ENCODE measurements at places on chromosomes 13 and 19.

- no peak for DNase-seq
Measured at GRCh38 chr19:3710265-3710812, 2.2 kb downstream of the TJP3 start.

DNA sequence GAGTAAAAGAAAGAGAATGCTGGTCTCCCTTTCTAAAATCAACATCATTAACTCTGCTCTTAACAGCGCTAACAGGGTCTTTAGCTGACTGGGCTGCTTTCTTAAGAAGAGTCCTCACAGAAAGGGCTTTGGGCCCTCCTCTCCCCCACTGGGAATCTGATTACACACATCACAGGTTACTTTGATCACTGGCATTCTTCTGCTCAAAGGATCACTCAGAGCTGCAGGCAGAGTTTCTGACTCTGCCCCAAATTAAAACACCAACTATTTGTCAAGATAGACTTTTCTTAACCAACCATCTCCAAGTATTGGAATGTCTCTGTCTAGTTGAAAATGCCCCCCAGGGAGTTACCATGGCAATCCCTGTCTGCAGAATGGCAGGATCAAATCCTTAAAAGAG is 31.1 kb upstream of the SIAH3 start:
- no peak for DNase-seq

GRCh38 chr19:5805462-5806132 is 730 bp downstream of the NRTN start:
- peak; percentile 33 for DNase-seq

DNA sequence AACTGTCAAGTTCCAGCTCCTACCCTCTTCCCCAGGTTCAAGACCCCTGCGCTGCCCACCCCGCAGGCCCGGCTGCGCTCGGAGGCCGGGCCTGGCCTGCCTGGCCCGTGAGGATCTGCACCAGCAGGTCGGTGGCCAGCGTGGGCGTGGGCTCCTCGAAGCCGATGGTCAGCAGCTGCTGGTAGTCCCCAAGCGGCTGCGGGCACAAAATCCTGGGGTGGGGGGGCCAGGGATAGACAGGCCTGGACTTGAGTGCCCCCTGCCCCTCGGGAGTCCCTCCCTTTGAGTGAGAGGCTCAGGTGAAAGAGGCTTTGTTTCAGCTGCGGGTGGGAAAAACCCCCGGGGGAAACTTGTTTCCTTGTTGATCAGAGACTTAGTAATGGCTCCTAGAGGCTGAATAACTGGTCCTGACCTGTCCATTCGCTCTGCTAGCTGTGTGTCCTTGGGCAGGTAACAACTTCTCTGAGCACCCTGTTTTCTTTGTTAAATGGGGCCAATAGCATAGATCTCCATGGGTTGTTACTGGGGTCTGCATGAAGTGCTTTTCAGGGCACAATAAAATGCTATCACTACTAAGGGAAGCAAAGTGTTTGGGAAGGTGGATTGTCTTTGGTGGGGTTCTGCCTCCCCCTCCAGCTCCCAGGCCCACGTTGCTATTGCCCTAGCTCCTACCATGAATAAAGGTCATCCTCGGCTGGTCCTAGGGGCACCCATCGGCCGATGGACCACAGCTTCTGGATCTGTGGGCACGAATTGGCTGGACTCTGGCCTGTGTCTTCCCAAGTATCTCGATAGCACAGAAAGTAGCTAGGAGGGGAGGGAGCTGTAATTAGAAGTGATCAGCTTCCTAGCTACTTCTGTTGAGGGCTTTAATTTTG is 3.5 kb downstream of the C19orf67 start:
- DNase-seq, result no peak

DNA sequence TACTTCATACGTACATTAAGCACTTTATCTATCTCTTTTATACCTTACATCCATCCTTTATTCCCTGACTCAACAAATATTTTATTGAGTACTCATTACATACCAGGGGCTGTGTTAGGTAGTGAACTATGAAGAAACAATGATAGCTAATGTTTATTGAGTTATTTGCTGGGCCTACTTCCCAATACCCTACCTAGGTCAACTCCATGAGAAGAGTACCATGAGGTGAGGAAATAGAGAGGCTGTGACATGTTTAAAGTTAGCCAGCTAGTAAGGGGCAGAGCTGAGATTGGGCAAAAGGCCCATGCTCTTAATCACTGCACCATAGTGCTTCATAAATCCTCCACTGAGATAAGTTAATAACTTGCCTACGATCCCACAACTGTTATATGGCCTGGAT is 79.9 kb downstream of the FREM2 start:
- DNase-seq, result no peak

GRCh38 chr13:26919311-26919710 is 158.7 kb upstream of the GPR12 start:
- DNase-seq, result no peak

- DNase-seq, result no peak
Measured at GRCh38 chr13:25180775-25181537, 8.9 kb upstream of the AMER2 start.

- DNase-seq, result no peak
Measured at GRCh38 chr19:44345959-44346358, 10.5 kb downstream of the ZNF112 start.

DNA sequence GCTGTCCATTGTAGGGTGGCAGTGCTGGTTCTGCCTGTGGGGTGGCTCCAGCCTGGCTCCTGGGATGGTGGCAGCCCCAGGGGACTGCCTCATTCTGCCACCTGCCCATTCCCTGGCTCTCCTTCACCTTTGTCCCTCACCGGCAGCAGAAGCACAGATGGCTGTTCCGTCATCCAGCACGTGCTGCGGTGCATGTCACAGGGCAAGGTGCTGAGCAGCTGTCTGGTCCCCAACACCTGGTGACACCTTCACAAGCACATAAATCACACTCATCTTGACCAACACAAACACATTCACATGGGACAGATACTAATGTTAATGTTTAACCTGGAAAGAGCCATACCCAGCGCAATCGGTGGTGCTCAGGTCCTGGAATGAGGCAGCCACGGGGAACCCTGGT is 126.8 kb downstream of the UQCRFS1 start:
- DNase-seq, result no peak

DNA sequence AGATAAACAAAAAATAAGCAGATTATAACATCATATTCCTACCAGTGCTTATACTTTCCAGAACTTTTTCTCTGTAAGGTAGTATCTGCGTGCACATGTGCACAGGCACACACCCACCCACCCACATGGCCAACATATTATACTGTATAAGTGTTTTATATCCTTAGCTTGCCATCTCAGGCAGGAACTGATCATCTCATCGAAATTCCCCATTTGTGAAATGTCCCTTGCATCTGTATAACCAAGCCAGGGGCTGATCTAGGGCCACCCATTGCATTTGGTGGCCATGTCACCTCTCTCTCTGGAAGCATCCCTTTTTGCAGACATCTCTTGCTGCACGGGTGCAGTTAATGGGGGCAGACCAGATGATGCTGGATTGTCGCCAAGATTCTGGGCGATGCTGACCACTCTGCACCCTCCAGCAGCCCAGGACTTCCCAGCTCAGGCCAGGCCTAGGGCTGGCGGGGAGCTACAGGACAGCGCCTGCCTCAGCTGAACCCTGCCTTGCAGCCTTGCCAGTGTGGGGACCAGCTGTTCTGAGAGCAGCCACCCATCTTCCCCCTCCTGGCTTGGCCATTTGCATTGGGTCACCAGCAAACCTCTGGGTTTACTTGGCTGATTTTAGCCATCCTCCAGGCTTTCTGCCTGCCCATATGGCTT is 95.9 kb downstream of the SLC7A1 start:
- no peak for DNase-seq

DNA sequence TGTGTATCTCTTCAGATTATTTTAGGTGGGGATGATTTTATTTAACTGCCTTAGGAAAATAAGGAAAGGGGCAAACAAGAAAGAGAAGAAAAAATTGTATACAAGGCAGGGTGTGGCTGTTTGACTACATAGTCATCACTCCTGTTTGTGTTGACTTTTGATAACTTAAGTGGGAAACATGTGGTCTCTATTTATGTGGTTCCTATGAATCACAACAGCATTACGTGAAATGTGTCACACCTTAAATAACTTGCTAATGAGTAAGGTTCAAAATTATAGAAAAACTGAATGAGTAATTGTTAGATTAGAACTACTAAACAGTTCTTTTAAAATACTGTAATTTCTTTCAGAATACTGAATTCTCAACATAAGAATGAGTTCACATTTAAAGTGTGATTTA is 69.3 kb downstream of the LMO7 start:
- no peak for DNase-seq

DNA sequence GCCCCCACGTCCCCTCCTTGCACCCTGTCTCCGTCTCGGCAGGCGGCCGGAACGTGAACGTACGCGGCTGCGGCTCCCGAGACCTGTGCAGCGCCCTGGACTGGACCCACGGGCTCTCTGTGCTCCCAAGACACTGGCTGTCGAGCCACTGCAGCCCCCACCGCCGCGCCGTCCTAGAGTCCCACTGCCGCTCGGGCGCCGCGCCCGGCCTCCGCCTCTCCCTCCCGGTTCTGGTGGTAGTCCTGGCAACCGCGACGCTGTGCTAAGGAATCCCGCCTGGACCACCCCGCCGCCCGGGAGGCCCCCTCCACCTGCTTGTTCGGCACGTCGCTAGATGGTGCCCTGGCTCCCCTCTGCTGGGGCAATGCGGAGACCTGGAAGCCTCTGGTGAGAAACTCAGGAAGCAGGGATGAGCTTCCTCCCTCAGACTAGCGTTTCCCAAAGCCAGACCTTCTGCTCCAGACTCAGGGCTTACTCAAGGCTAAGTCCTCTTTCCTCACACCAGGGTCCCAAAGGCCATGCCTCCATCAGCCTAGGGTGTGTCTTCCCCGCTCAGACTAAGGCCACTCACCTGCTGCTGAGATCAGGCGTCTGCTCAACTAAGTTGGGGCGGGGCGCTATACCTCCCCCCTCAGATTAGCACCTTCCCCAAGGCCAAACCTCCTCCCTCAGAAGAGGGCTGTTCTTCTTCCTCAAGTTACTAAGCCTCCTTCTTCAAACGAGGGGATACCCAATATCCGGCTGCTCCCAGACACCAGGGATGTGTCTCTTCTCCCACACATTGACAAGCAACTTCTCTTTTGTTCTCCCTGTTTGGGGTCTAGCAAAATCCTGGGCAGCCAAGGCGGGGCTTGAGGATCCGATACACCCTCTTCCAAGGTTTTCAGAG is 16.1 kb upstream of the IRGC start:
- DNase-seq, result no peak

DNA sequence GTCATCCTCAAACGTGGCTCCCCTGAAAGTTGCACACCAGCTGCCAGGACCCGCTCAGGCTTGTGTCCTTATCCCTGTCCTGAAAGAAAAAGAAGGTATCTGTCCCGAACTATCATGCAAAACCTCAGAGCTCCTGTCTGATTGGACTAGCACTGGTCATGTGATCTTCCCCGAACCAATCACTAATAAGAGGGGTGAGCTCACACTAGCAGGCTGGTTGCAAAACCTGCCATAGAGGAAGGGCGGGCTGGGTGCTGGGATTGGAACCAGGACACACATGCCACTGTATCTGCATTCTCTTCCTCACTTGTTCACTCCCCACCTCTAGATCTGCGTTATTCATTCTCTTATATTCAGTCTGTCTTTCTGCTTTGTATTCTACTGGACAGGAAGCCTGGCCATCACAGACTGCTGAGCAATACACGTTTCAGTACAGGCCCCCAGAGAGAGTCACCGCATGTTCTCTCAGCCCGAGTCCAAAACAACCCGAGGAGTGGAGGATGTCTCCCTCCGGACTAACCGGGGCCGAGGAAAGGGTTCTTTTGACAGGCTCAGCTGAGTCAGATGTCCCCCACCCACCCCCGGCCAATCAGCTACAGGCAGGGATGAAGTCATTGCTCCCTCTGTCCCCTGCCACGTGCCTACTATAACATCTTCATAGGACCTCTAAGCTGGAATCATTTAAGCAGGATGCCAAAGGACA is 97.7 kb downstream of the SIPA1L3 start:
- DNase-seq, result no peak

- DNase-seq, result no peak
Measured at GRCh38 chr13:45004096-45004495, 14.8 kb downstream of the GPALPP1 start.

- no peak for DNase-seq
Measured at GRCh38 chr19:41421314-41421713, 5.9 kb downstream of the B3GNT8 start.

GRCh38 chr19:46481947-46482346 is 10.6 kb upstream of the PNMA8A start:
- DNase-seq, result no peak

DNA sequence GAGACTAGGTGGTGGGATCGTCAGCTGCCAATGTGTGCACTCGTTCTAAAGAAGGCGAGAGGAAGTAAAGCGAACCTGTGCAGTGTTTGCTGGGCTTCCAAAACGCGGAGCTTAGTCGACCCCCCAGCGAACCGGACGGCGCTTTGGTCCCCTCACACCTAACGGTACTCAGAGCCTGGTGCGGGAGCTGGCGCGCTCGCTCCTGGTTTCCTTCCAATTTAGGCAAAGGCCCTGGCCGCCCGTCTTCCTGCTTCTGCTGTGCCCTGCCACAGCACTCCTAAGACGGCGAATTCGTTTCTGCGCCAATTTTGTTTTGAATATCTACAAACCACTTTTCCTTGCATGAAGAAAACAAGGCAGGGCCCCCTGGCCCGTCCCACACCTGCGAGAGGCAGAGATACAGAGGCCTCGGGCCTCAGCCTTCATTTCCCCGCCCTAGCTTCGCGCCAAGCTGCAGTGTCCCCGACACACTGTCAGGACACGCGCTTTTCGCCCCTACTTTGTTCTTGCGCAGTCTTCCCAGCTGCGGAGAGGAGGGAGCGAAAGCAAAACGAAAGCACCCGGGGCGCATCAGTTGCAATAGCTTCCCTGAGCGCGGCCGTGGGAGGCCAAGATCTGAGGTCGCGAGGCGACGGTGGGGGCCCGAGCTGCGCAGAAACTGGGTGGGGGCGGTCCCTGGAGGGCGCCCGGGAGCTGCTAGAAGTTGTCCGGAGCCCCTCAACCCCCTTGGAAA is 111.9 kb downstream of the KCNRG start:
- peak; percentile 12 for DNase-seq

DNA sequence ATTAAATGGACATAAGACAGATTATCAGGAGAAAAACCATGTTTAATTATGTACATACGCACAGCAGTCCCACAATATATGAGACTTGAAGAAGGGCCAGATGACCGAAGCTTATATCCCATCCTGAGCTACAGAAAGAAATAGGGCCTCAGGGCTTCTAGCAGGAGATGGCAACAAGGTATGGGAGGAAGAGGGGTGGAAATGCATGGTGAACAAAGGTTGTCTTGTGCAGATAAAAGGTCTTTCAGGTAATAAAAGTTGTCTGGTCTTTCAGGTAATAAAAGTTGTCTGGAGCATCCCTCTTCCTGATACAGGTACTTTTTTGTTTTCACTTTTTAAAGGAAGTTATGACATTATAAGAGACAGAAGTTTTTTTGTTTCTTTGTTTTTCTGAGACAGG is 15.4 kb upstream of the GTF3A start:
- no peak for DNase-seq

- no peak for DNase-seq
Measured at GRCh38 chr13:106981051-106981450, 413.1 kb upstream of the ARGLU1 start.

DNA sequence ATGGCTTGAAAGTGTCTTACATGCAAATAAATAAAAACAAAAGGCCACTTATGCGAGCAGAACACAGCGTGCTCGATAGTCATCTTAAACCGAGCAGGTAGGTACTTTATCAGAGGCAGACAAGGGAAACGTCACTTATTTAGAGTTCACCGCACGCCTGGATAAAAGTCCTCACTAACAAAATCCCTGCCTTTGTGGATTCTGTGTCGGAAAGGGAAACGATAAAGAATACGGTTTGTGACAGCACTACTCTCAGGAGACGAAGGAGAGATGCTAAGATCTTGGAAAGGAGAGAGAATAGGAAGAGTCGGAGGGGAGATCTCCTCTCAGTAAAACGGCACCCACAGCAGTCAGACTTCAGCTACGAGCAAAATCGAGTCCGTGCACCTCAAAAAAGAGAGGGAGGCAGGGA is 581 bp downstream of the RCBTB1 start:
- no peak for DNase-seq

Data from activated naive CD4-positive, alpha-beta T cell (primary cell).